Activated CD4-positive, alpha-beta T cell treated with anti-CD3 and anti-CD28 coated beads, Interleukin-2, amount 10 ng/mL, durations not matched to agents 24 days and 14 days (primary cell): ENCODE measurements at places on chromosomes 11 and 22. TPM values are rescaled to one million over a fixed set of nuclear protein-coding genes. Genes with fewer than 3 reads are reported as not detected.

Gene SORL1
- 28.4 and 30.3 TPM in 2 replicates for total RNA-seq

Gene MOGAT2
- not detected in 2 replicates for total RNA-seq

Gene RSF1
- total RNA-seq: 45.3 and 47.6 TPM in 2 replicates

DNA sequence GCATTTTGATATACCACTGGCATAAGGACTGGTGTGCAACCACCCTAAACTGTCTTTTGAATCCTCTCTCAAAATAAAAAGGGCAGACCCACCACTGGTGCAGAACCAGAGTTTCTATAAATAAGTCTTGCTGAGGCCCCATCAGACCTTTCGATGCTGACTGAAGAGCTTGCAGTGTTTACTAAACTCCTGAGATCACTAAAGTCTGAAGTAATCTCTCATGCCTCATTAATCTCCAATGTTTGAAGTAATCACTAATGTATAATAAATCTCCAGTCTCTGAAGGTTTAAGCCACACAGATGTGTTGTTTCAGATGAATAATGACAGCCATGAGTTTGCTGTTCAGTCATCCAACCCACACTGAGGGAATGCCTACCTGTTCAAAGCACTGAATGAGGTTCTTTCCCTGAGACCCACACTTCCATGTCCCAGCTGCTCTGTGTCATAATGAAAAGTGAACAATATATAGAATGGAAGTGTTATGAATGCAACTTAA lies 50.6 kb upstream of the DEUP1 start:
- no peak for DNase-seq
